ENCODE measurements at places on chromosomes 11 and 22.

DNA sequence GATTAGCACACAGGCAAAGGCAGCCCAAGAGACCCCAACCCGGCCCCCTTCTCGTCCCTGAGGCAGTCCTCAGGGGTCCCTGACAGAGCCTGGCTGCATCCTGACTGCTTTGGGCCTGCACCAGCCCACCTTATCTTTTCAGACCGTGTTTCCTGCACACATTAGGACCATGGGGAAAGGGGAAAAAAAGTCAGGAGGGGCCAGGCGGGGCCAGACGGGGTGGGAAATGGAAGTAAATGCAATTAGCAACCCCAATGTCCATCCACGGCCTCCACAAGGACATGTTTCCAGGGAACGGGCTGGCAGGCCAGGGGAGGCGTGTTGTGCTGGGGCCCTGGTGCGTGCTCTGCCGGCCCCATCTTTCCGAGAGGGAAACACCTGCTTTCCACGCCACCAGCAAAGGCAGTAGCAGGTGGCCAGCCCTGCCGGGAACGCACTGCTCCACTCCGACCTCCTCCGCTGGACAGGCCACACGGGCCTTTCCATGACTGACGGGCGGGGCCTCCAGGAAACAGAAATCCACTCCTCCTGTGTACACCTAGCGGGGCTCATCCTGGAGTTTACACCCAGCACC, 7.4 kb downstream of the EHD1 start:
- no peak for DNase-seq

DNA sequence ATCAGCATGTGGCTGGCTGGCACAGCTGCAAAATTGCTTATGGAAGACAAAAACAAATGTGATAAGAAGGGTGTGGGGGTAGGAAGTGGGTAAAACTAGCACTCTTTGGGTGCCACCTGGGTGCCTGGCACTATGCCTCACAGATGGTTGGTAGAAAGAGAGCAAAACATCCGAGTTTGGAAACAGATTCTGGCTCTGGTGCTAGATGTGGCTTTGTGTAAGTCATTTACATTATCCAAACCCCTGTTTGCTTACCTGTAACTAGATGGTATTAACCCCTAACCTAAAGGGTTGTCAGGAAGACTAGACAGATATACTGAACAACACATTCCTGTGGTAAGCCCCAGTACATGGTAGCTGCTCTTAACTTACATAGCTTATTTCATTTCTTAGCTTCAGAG, 905.6 kb downstream of the DLG2 start:
- DNase-seq: no peak

DNA sequence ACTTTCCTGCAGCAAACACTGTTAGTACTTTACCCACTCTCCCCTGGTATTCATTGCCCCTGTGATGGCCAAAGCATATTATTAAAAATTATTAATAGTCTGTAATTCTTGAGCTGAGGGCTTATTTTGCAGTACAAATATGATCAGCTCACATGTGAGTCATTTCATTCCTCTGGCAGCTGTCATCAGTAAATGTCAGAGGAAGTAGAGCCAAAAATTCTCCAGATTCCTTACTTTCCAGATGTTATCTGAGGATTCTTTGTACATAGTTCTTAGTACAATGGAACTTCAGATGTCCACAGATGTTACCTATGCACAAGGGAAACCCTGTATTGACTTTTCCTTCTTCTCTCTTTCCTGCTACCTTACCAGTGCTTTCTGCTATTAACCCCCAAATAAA, 12.5 kb downstream of the OR5B3 start:
- no peak for DNase-seq

GRCh38 chr11:62372871-62373270, 35.6 kb downstream of the ASRGL1 start:
- no peak for DNase-seq

GRCh38 chr22:47624252-47625012, 862.0 kb downstream of the TBC1D22A start:
- DNase-seq: no peak

DNA sequence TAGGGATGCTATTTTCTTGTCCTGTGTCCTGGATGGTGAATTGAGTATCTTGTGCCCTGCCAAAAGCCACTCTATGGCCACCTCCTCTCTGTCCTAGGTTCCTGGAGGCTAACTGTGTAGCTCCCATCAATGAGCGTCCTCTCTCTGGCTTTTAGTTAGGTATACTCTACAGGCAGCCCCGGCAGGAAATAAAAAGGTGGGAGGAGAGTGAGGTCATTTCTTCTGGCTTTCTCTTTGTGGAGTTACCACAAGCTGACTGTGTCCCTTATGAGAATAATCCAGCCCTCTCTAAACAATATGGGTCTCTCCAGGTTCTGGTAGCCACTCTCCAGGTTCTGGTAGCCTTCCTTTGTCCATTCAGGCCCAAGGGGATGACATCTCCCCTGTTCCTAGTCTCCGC, 11.7 kb upstream of the ASPHD2 start:
- no peak for DNase-seq

GRCh38 chr22:48885919-48886305, 941.8 kb downstream of the BRD1 start:
- DNase-seq: no peak

DNA sequence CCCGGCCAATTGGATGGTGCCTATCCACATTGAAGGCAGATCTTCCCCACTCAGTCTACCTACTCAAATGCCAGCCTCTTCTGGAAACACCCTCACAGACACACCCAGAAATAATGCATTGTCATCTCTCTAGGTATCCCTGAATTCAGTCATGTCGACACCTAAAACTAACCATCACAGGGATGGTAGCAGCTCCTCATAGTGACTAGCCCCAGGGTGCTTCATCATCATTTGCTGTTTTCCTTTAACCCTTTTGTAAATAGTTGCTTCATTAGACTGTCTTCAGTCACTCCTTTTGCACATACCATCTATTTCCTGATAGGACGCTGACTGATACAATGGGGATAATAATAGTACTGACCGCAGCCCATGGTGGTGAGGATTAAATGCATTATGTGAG, 18.8 kb upstream of the AMOTL1 start:
- no peak for DNase-seq

GRCh38 chr22:17867160-17867785, 93.0 kb upstream of the BID start:
- no peak for DNase-seq

DNA sequence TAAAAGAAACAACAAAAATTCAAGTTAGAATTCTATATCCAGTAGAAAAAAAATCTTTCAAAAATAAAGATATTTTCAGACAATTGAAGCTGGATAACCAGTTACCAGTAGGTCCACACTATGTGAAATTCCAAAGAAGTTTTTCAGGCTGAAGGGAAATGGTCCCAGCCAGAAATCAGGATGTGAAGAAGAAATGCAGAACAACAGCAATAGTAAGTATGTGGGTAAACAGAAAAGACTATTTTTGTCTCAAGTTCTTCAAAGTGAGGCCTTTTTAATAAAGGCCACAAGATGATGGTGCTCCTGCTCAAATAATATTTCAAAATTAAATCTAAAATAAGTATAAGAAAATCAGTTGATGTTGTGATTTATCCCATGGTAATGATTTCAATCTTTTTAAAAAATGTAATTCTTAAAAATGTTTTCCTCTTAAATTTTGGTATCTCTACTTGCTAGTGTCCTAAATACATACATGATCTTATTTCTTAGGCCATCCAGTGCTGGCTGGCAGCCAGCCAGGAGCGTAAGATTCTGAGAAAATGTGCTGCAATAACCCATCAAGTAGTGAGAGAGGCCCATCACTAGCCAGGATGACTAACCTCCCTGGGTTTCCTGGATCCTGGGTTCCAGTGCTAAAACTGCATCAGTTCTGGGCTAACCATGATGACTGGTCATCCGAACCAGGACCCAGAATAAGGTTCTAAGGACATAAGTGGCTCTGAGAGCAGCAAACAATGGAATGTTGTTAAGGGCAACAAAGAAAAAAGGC, 15.6 kb upstream of the UCP3 start:
- DNase-seq: no peak

DNA sequence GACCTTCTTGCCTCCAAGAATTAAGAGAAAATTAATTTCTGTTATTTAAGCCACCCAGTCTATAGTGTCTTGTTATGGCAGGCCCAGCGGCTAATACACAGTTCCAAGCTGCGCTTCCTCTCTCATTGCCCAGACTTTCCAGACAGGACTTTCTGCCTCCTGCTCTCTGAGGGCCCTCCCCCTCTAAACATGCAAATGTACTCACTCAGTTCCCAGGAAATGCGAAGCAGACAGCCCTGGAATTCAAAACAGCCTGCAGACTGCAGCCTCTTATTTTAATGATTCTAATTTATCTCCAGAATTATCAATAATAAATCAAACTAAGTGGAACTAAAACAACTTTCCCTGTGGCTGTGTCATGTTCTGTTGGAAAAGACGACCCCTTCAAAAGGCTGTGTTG, 115.5 kb upstream of the ISX start:
- DNase-seq: no peak

- no peak for DNase-seq
Observed at GRCh38 chr11:15123849-15124248, 9.1 kb downstream of the INSC start.

GRCh38 chr11:24734742-24735237, 237.9 kb downstream of the LUZP2 start:
- no peak for DNase-seq

GRCh38 chr11:6557761-6558674, 45.4 kb downstream of the RRP8 start:
- DNase-seq: no peak

DNA sequence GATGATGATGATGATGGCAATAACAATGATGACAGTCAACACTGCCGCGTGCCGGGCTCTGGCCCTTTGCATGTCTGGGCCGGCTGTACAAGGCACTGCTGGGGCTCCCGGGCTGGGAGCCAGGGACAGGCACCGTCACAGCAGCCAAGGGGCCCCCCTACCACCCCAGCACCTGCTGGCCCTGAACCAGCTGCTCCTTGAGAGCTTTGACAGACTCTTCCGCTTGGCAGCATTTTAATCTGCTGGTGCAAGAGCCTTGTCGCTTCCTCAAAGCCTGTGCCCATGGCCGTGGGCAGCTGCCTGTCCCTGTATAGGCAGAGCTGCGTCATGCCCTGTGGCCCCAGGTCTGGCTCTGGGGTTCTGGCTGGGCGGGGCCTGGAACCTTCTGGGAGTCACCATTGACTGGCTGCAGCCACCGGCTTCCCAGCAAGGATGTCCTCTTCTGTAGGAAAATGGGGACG, 12.9 kb upstream of the MUC6 start:
- DNase-seq: no peak

DNA sequence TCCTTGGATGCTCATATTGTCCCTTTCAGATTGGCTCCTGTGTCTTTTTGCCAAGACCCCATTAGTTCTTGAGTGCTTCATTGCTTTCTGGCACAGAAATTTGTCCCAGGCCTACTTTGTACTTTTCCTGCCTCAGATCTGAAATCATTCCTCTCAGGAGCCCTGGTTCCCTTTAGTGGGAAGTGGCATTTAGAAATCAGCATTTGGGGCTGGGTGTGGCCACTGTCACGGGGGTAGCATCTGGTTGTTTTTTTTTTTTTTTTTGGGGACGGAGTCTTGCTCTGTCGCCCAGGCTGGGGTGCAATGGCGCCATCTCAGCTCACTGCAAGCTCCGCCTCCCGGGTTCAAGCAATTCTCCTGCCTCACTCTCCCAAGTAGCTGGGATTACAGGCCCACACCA, 18.2 kb downstream of the PPFIA1 start:
- no peak for DNase-seq

DNA sequence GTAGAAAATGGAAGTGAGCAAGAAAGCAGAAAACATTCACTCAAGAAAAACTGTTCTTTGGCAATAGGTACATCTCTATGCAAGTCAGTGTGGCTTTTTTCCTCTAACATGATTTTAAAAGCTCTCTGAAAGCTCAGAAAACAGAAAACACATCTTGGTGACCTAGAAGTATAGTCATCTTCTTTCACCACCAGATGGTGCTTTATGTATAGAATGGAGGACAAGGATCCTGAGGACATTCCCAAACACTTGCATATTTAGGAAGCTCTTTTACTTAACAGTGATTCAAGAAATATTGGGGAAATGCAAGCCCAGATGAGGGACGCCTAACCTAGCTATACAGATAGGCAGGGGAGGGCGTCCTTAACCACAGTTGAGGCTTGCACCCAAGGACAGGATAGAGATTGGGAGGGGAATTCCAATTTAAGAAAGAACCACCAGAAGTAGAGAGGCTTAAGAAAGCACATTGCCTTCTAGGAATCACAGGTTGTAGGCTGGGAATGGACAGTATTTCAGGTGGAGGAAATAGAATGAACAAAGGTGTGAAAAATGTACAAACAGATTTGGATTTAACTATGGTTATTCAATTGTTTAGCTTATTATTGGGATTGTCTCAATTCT, 13.8 kb upstream of the CCDC81 start:
- no peak for DNase-seq

GRCh38 chr22:44406341-44407170, 91.5 kb downstream of the RTL6 start:
- no peak for DNase-seq

DNA sequence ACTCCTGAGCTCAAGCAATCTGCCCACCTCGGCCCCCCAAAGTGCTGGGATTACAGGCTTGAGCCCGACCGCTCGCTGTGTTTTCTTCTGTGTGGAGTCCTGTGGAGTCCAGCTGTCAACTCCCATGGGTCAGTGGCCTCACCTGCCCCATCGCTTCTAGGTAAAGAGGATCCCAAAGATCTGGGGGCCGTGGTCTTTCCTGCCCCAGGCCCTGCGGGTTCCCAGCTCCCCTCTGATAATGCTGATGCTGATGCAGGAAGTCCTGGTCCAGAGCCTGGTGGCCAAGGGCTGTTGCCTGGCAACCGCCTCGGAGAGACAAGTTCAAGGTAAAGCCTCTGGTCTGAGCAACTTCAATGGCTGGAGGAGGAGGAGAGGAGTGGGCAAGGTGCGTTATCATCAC, 9.6 kb downstream of the SSTR3 start:
- no peak for DNase-seq

- no peak for DNase-seq
Observed at GRCh38 chr11:96393753-96394348, 4.0 kb downstream of the JRKL start.

DNA sequence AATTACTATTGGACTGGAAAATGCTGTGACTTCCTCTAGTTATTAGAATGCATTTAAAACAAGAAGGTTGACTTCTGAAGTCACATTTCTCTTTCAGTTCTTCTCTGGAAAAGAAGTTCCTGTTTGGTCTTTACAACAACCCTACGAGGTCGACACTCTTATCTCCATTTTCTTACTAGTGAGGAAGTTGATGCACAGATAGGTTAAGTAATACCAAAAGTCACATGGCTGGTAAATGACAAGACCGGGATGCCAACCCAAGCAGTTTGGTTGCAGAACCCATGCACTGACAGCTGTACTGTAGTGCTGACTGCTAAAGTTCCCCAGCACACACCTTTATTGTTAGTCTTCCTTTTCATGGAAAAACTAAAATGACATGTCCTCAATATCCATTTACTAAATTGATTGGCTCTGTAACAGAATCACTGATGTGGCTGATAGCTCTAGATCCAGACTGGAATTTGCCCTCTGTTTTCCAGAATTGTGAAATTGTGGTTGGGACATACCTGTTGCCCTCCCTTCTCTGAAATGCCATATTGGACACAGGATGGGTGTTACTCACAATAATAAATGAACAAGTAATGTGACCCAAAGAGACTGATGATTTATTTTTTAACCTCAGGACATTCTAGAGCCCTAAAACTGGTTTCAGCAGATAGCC, 9.4 kb upstream of the TECTA start:
- DNase-seq: no peak
